Activated T-helper 2 cell treated with anti-CD3 and anti-CD28 coated beads, Interferon-gamma antibody, Interleukin-2, Interleukin-4, amounts not matched to agents 10 μg/mL and 5 μg/mL and 100 μg/mL, durations not matched to agents 14 hours and 24 hours and 36 hours (primary cell): ENCODE measurements at places on chromosomes 5 and 9.

DNA sequence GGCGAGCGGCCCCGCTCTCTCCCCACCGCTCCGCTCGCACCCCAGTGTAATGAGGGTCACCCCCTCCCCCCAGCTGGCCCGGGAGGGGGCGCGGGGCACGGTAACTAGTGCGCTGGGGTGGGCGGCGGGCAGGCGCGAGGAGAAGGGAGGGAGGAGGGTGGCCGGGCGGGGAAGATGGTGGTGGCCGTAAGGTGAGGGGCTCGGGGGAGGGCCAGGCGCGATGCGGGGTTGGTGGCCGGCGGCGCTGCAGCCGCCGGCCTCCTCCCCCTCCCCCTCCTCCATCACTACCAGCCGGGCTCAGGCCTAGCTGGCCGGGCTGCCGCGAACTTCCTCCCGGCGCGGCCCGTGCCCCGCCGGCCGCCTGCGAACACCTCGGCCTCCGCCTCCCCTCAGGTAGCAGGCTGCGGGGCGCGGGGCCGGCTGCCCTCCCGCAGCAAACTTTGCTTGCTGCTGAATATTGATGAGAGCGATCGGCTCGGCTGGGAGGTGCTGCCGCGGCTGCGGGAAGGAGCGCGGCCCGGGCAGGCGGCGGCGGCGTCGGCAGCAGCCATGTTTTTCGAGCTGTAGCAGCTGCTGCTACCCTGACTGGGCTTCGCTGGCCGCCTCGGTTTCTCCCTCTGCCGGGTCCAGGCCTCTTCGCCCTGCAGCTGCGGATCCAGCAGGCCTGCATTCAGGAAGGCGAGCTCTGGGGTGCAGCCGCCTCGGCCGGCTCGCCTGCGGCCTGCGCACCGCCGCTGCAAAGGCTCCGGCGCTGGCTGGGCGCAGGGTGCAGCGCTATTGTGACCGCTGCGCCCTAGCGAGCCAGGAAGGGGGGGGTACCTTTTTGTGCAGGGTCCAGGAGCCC, 502 bp downstream of the NSD1 start:
- H3K4me3 ChIP-seq, result peak overlapping the region; percentile 88
- peaks cover 39% of the 10 kb centered on the region for H3K36me3 ChIP-seq
- H3K4me1 ChIP-seq, result peaks cover 28% of the 10 kb centered on the region
- no peaks in the 10 kb centered on the region for H3K27me3 ChIP-seq
- peak; percentile 46 for DNase-seq
- peak overlapping the region; percentile 83 for H3K27ac ChIP-seq

- H3K27ac ChIP-seq, result no peak overlapping the region
- DNase-seq, result no peak
- H3K27me3 ChIP-seq, result no peaks in the 10 kb centered on the region
- H3K36me3 ChIP-seq, result peaks cover 86% of the 10 kb centered on the region
Measured at GRCh38 chr5:96783326-96783725, 24.4 kb downstream of the ERAP1 start.

DNA sequence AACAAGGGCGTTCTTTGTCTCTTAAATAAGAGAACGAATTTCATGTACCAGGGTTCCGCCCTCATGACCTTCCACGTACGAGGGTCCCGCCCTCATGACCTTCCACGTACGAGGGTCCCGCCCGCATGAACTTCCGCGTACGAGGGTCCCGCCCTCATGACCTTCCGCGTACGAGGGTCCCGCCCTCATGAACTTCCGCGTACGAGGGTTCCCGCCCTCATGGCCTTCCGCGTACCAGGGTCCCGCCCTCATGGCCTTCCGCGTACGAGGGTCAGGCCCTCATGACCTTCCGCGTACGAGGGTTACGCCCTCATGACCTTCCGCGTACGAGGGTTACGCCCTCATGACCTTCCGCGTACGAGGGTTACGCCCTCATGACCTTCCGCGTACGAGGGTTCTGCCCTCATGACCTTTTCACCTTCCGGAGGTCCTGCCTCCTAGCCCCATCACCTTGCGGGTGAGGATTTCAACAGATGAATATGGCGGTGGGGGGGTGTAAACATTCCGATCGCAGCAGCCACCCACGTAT, 273.9 kb upstream of the ADAMTS16 start:
- H3K4me1 ChIP-seq, result no peaks in the 10 kb centered on the region
- DNase-seq, result no peak
- no peak overlapping the region for H3K27ac ChIP-seq
- no peaks in the 10 kb centered on the region for H3K36me3 ChIP-seq

- DNase-seq, result no peak
- H3K27ac ChIP-seq, result no peak overlapping the region
- no peak overlapping the region for H3K4me3 ChIP-seq
- no peaks in the 10 kb centered on the region for H3K36me3 ChIP-seq
- no peaks in the 10 kb centered on the region for H3K4me1 ChIP-seq
Measured at GRCh38 chr9:134972140-134972539, 54.4 kb upstream of the FCN1 start.

- H3K4me1 ChIP-seq, result no peaks in the 10 kb centered on the region
- no peak for DNase-seq
- no peaks in the 10 kb centered on the region for H3K36me3 ChIP-seq
- H3K27me3 ChIP-seq, result no peaks in the 10 kb centered on the region
- H3K27ac ChIP-seq, result no peak overlapping the region
Measured at GRCh38 chr5:130227699-130228098, 323.4 kb downstream of the CHSY3 start.
